C1 segment of cervical spinal cord (tissue), 14 donors: ENCODE measurements at places on chromosomes 6 and 20.
A peak's percentile ranks its signal among the peaks of the same experiment; 100 is the strongest.

GRCh38 chr20:20226554-20226953 is 141.3 kb upstream of the INSM1 start:
- DNase-seq: no peak

- no peak for DNase-seq
Measured at GRCh38 chr6:164107297-164107995, 692.9 kb downstream of the QKI start.

DNA sequence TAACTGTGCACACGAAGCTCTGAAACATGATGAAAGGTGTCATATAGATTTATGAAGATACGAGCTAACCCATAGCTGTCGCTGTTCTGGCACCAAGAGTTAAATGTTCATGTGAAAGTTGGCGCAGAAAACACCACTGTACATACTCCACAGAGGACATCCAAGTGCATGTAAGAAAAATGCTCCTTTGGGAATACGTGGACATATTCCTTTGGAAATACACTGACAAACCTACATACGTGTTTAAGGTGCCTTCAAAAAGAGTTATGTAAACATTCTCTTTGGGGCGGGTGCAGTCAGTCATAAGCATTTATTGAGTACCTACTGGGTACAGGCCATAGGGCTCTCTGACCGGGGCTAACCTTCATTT is 723 bp upstream of the ARID1B start:
- DNase-seq: no peak

GRCh38 chr6:148761527-148762011 is 14.7 kb downstream of the UST start:
- no peak for DNase-seq

GRCh38 chr6:82954937-82955577 is 110.6 kb downstream of the UBE3D start:
- DNase-seq: no peak

DNA sequence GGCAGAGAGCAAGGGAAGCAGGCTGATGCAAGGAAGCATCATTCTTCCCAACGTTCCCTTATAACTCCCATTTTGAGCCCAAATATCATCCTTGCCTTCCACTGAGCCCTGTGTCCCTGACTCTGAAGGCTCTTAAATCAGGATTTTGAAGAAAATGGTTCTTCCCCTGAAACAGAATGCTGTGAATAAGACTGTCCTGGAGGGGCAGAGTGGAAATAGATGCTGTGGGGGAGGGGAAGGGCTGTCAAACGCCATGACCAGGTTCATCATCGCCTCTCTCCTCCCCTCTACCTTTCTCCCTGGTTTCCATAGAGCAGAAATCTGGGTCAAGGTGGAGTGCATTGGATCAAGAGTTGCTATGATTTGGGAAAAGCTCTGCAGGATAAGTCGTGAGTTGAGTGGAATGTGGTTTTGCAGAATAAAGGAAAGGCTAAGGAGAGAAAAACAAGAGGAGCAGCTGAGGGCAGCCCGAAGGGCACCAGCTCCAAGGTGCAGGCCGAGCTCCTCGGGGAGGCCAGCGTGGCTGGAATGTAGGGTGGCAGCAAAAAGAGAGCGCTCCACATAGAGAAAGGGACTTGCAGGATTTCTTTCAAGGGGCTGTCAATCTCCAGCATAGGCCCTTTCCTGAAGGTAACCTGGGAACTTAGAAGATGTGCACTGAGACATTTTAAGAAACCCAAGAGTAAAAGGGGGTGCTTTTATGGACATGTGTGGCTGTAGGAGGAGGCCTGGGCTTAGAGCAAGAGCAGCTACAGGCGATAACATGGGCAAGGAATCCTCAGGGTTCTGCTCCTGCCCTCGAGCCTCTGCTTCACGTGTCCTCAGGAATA is 120.8 kb upstream of the CDYL start:
- DNase-seq: no peak

GRCh38 chr6:39215640-39216158 is 13.6 kb downstream of the KCNK5 start:
- DNase-seq: no peak

- DNase-seq: no peak
Measured at GRCh38 chr6:11258260-11259237, 26.1 kb upstream of the NEDD9 start.

- no peak for DNase-seq
Measured at GRCh38 chr6:169085466-169085865, 168.2 kb downstream of the THBS2 start.

GRCh38 chr6:43090559-43090956 is 14.4 kb downstream of the PTK7 start:
- no peak for DNase-seq

DNA sequence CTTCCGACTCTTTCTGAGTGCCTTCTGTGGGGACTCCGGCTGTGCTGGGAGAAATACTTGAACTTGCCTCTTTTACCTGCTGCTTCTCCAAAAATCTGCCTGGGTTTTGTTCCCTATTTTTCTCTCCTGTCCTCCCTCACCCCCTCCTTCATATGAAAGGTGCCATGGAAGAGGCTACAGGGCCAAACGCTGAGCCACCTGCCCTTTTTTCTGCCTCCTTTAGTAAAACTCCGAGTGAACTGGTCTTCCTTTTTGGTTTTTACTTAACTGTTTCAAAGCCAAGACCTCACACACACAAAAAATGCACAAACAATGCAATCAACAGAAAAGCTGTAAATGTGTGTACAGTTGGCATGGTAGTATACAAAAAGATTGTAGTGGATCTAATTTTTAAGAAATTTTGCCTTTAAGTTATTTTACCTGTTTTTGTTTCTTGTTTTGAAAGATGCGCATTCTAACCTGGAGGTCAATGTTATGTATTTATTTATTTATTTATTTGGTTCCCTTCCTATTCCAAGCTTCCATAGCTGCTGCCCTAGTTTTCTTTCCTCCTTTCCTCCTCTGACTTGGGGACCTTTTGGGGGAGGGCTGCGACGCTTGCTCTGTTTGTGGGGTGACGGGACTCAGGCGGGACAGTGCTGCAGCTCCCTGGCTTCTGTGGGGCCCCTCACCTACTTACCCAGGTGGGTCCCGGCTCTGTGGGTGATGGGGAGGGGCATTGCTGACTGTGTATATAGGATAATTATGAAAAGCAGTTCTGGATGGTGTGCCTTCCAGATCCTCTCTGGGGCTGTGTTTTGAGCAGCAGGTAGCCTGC is 4.8 kb downstream of the PIM1 start:
- no peak for DNase-seq

DNA sequence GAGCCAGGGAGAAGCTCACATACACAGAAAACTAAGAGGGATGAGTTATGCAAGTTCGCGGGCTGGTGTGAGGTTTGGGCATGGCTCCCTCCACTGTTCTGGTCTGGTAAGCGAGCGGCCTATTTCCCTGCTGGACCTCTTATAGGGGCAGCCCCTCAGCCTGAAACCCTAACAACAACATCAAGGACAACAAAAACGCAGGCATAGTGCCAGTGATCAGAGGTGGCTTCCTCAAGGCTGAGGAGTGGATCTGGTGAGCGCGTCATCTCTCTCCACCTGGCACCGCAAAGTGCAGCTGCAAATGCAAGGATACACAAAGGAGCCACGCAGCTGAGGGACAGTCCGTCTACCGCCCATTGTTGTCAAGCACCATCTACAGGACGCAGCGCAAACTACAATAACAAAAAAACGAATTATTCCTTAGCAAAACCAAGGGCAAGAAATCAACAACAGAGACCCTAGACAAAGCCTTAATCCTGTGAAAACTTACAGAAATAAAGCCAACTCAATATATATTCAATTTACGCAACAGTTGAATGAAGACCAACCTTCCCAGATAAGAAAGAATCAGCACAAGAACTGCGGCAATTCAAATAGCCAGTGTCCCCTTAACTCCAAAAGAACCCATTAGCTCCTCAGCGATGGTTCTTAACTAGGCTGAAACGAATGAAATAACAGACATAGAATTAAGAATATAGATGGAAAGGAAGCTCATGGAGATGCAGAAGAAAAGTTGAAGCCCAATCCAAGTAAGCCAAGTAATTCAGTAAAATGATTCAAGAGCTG is 9.2 kb upstream of the DEFB110 start:
- DNase-seq: no peak

DNA sequence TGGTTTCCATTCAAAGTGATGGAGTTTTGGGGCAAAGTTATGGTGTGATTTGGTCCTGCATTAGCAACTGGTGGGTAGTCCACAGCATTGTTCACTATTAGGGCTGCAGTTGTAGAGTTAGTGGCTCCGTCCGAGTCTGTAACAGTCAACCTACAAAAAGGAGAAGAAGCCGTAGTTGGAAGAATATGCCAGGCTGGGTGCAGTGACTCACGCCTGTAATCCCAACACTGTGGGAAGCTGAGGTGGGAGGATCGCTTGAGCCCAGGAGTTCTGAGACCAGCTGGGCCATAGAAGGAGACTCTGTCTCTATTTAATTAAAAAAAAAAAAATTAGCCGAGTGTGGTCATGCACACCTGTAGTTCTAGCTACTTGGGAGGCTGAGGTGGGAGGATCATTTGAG is 69.5 kb downstream of the KIAA0319 start:
- DNase-seq: no peak

DNA sequence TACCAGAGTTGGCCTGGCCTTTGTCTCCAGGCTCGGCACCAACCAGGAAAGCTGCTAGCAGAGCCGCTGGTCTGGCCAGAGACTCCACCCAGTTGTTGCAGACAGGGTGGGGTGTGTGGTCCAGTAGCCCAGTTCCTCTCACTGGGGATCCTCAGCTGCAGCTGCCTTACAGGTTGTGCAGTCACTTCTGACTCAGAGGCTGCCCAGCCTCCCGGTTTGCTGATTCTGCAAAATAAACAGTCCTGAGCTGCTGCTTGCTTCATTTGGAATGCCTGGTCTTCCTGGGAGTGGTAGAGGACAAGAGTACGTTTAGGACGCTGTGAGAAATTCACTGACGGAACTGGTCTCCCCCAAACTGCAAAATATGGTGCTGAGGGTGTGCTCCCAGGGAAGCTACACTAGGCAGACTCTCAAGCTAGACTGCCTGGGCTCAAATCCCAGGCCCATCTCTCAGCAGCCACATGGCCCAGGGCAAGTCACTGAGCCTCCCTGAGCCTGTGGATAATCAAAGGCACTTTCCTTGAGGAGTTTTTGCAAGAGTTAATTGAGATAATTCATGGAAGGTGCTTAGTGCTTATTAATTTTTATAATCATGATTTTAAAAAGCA is 246.1 kb downstream of the TFAP2C start:
- DNase-seq: no peak

DNA sequence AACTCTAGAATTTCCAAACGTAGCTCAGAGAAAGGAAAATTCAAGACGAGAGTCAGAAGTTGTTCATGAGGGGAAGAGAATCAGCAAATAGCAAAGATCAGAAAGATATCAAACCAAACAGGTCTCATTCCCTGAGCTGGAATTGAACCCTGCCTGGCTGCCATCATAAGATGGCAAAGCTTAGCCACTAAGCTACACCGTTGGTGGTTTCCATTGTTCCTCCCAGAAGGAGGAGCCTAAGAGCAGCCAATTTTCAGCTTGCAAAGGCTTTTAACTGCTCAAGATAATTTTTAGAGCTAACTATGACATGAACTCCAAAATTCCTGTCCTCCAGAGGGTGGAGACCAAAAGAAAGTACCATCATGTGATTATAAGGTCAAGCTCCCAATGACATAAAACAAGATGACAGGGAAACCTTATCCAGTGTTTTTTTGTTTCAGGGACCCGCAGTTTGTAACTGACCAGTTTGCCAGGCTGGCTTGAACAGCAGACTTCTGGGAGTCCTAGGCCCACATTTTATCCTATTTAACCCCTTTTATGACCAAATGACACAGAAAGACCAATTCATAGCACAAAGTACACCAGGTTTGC is 55.9 kb downstream of the COL11A2 start:
- no peak for DNase-seq

- DNase-seq: no peak
Measured at GRCh38 chr6:157512382-157512682, 131.3 kb downstream of the ZDHHC14 start.

GRCh38 chr6:164825386-164825785 is 484.0 kb downstream of the C6orf118 start:
- DNase-seq: no peak

- DNase-seq: no peak
Measured at GRCh38 chr6:84583784-84584183, 180.6 kb downstream of the TBX18 start.

GRCh38 chr20:59564171-59564570 is 40.2 kb upstream of the PHACTR3 start:
- no peak for DNase-seq

- no peak for DNase-seq
Measured at GRCh38 chr6:87922947-87923330, 124.7 kb upstream of the SPACA1 start.

GRCh38 chr6:11251553-11252360 is 19.3 kb upstream of the NEDD9 start:
- peak; percentile 49 for DNase-seq

DNA sequence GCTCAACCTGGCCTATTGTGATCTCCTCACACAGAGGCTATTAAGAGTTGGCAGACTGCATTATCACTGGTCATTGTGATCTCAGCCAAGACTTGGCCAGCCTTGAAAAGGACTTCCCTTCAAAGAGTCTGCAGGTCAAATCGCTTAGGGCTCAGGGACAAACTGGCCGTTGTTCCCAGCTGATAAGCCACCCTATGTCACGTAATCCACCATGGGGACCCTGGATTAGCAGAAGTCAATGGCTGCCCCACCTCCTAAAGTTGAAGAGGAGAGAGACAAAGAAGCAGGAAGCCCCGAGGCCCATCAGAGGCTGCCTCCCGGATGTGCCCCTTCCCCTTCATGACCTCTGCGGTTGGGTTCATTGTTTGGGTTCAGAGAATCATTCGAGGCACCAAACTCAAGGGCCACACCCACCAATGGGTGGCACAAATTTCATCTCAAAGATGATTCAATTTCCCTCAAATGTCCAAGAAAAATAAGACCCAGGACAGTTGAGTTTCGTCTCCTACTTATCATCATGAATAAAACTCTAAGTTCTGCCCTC is 56.6 kb downstream of the BPIFB1 start:
- DNase-seq: no peak

DNA sequence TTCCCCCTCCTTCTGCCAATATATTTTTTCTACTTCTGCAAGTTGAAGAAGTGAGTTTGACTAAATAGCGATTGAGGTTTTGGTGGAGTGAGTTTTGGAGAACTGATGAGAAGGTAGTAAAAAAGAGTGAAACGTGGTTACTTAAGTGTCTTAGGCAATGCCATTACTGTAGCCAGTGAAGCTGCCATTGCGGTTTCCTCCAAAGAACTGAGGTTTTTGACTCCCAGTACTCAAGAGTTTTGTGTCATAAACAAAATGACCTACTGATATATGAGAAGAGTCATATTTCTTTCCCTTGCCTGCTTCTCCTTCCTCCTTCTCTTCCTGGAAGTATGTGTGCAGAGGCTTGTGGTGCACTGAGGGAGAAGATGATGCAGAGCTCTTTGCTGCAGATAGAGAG is 554.5 kb upstream of the MAP3K7 start:
- no peak for DNase-seq

DNA sequence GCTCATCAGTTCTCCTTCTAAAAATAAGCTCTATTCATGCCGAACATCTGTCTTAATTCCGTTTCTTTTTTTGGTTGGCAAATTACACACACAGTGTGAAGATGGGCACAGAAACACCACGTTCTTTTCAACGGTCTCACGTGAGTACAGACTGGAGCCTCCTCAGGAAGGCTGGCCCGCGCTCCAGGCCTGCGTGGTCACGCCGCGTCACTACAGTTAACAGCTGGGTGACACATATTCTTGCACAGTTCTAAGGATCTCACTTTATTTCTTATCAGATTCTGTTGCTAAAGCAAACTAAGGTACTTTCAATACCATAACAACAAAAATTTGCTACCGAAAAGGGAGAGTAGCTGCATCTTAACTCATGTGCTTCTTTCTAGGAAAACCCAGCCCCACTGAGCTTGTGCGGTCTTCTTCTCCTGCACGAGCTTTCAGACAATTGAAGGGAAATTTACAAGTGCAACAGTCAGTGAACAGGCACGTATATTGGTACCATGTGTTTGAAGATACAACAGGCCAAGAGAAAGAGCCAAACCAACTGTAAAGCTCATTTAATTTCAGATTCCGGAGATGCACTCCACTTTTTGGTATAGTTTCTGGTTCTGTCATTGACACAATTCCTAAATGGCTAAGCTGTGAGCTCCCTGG is 55.6 kb upstream of the MPC1 start:
- no peak for DNase-seq
